ENCODE measurements at places on chromosomes 3 and 15.

GRCh38 chr3:170038434-170039110 is 777 bp downstream of the GPR160 start:
- DNase-seq, result peak; percentile 74

DNA sequence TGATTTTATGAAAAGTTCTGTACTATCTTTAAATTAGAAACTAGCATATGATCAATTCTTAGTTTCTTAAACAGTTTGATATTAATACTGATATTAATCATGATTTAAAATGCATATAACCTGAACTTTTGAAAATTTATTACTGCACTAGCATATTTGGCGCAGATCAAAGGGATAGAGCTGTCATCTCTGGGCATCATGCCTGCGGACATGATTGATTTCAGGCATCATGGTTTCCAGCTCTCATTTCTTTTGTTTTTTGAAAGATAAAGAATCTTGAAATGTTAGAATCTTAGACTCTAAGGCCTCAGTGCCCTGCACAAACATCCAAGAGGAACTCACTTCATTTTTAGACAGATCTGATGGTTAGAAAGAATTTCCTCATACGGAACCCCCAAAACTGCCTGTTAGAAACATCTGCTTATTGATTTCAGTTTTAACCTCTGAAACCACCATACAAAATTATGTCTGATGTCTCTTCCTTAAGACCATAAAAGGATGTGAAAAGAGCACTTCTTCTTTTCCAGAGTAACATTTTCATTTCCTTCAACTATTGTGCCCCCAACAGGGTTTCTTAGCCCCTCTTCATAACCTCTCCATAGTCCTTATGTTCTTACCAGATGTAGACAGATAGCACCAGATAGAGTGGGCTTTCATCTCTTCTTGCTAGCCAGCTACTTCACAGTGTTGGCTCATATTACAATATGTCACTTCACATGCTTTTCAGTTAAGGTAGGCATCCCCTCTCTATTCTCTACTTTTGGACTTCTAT is 110.8 kb downstream of the BBX start:
- DNase-seq, result peak; percentile 37

DNA sequence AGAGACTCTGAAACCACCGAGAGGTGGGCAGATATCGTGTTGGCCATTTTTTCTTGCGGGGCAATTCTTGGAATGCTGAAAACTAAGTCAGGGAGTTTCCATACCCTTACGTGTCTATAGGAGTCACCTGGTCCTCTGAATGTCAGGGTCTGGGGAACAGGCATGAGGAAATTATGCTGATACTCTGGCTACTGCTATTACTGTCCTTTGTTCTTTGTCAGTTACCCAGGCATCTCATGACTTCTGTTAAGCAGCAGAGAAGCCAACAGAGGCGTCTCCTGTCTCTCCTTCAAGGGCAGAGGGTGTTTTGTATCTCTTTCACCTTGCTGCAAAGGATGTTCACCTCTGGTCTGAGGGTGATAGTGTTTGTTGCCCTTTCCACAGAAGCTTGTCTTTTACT is 559.5 kb upstream of the CCDC54 start:
- no peak for DNase-seq

GRCh38 chr15:76973362-76973743 is 21.6 kb upstream of the PSTPIP1 start:
- DNase-seq, result peak; percentile 75

DNA sequence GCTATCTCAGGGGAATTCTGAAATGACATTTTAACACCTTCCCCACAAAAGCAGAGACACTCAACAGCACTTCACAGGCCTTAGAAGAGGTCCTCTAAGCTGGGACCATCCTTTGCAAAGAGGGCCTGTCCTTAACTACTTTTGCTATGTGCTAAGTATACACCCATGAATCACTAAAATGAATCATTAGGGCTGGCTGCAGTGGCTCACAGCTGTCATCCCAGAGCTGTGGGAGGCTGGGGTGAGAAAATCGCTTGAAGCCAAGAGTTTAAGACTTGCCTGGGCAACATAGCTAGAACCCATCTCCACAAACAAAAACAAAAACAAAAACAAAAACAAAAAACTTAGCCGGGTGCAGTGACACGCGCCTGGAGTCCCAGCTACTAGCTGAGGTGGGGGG is 53.9 kb upstream of the MELTF start:
- DNase-seq, result no peak

- DNase-seq, result no peak
These were observed 11.4 kb downstream of the MSL2 start for GRCh38 chr3:136184703-136185102.

DNA sequence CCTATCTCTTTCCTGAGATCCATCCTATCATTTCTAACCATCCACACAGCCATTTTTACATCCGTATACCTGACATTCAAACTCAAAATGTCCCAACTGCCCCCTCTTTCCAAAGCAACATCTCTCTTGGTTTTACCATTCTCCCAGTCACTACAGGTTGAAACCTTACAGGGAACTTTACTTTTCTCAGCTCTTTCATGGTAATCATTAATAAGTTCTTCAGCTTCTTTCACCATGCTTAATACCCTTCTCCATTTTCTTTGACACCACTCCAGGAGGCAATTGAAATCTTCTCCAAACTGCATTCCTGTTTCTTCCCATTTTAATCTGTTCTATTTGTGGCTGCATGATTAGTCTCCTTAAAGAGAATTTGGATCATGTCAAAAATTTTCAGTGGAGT is 352.5 kb downstream of the GAP43 start:
- no peak for DNase-seq

DNA sequence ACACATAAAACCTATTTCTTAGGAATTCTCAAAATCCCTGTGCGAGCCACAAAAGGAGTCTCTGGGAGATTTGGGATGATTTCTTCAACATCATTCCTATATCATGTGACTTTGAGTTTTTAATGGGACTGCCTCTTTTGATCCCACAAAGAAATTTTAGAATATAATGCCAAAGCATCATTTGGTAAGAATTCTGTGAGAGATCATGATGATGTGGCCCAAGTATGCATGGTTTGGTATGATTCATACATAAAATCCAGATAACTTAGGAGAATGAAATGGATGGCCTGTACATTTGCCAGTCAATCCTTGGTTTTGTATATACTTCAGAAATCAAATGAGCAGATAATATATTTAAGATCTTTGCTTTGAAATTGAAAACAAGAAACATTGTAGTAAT is 61.3 kb downstream of the UBE2E2 start:
- DNase-seq, result no peak

- no peak for DNase-seq
These were observed 59.5 kb downstream of the PIK3CB start for GRCh38 chr3:138775254-138775595.

DNA sequence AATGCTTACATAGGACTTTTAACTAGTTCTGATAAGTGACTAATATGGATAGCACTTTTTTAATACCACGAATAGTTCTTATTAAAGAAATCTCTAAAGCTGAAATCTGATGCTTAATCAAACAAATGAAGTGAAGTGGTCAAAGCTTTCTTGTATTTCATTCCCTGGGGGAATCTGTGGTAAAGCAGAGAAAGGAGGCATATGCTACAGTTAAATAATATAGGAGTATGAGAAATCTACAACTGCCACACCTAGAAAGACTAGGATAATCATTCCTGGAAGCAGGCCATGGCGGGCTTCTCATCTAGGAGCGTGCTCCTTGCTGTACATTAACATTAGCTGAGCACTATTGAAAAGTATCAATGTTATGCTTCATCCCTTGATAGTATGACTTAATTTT is 835.7 kb downstream of the OTOL1 start:
- no peak for DNase-seq

DNA sequence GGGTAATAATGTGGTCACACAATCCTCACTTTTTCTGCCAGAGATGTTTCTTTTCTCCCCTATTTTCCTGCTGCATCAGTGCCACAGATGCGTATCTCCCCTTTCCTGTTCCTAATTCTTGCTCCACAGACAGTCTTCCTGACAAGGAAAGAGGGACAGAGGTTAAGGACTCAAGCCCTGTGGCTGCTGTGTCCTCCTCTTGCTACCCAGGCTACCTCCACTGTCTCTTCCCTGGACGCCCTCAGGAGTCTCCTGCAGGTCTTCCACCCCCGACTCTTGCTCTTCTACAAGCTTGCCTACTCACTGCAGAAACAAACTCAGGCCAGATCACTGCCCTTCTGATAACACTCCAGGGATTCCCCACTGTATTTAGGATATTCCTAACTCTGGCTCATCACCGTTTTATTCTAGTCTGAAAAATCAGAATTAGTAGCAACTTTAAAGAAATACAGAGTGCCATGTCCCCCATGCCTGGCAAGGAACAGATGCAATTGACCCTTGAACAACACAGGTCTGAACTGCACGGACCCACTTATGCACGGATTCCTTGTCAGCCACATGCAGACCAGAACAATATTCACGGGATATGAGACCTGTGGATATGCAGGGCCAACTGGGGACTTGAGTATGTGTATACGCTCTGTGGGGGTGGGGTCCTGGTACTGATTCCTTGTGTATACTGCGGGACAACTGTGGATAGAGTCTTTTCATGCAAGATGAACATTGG is 151.8 kb downstream of the GHSR start:
- DNase-seq, result no peak

DNA sequence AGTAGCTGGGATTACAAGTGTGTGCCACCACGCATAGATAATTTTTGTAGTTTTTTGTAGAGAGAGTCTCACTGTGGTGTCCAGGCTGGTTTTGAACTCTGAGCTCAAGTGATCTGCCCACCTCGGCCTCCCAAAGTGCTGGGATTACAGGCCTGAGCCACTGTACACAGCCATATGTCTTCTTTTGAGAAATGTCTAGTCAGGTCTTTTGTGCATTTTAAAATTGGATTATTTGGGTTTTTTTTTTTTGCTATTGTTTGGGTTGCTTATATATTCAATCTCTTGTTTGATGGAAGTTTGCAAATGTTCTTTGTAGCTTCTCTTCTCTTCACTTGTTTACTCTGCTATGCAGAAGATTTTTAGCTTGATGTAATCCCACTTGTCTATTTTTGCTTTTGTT is 6.2 kb upstream of the ARPP19 start:
- DNase-seq, result no peak

DNA sequence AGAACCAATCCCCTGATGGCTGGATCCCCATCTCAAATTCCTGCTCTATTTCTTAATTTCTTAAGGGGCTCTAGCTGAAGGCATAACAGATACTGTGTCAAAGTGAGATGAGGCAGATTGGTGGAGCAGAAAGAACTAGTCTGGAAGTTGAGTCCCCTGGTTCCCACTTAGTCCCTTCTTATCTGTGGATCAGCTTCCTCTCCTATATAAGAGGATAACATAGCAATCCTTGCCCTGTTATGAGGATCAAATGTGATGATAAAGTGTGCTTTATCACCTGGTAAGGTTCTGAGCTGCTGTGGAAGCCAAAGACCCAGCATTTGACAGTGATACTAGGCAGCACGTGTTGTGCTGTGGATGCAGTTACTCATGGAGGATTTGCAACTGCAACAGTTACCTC is 8.1 kb upstream of the SIN3A start:
- DNase-seq, result no peak

- no peak for DNase-seq
These were observed 122.6 kb downstream of the CADM2 start for GRCh38 chr3:85081191-85081906.

DNA sequence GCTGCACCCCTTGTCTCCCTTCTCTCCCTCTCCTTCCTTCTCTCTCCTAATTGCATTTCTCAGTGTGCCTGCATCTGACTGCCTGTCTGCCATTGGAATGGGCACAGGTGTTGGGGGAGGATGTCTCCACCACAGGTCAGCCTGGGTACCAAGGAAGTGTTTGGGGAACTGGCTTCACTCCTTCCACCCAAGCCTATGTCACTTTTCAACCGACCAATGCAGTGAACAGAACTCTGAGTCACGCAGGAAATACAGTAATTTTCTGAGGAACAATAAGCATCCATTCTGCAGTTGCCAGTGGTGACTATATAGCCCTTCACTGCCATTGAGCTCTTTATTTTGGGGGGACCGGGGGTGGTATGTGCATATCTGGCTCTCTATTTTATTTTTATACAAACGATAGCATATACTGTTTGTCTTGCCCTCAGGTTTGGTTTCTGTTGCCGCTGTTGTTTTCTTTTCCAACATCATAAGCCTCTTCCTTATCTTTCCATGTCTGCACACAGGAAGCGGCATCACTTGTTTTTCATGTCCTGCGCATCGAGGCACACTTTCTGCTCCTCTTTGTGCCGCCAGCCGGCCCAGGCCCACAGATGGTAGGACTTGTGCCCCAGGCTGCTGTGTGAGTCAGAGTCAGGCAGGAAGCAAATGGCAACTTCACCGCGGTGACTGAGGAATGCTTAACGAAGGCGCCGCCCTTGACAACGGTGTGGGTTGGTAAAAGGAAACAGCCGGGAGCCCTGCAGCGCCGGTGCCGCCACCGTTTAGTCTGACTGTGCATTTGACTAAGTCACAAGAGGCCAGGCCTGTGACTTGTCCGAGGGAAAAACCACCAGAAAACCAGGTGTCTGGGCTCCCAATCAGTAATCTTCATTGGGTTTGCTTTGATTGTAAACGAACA is 21.1 kb upstream of the CDCP1 start:
- DNase-seq, result peak; percentile 84

DNA sequence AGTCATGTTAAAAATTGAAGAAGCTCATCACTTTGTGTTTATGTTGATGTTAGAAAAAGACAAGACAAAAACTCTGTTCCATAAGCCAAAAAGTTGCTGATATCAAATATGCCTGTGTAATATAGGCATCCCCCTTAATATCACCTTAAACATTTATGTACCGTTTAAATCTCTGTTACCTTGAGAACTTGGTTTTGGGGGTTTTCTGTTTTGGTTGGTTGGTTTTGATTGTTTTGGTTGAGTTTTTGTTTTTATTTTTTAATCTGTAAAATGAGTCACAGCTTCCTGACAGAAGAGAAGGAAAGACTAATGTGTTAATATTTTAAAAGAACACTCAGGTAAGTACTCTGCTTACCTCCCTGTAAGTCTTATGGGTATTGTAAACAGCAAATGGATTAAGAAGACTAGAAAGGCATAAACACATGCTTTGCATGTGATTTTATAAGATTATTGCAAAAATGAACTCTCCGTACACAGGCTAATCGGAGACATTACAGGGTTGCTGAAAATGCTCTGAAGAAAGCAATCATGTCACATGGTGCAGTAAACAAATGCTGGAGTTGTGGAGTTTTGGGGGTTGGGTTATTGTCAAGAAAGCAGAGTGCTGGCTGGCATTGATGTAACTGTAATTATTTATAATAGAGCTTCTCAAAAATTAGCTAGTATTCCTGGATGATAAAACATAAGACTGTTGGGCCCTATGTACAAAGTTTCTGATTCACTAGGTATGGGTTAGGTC is 69.5 kb upstream of the MBNL1 start:
- peak; percentile 32 for DNase-seq
